Nucleus accumbens (tissue), 56 donors: ENCODE measurements at places on chromosomes 12 and 14.

DNA sequence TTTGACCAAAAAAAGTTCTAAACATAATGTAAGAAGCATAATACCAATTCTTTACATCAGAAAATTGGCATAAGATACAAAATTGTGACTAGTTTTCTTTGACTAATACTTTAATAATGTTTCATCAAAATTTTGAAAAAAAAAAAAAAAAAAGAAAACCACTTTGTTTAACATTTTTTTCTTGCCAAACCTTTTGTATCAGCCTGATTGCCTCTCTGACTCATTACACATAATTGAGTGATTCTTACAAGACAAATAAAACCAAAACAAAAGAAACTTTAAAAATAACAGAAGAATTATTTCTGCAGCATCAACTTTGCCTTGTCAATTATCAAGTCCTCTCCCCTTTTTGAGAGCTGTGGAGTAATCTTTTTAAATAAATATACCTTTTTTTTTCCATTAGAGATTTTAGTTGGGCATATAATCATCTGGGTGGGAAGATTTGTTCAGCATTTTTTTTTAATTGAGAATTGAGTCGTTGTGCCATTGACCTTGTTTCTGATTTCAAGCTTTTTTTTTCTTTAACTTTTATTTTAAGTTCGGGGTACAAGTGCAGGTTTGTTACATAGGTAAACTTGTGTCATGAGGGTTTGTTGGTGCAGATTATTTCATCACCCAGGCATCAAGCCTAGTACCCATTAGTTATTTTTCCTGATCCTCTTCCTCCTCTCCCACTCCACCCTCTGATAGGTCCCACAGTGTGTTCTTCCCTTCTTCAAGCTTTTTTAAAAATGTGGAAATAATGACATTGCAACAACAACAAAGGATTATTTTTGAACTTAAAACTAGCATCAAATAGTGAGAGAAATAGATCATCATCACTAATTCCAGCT, 45.8 kb upstream of the HMGA2 start:
- no peak for DNase-seq

- DNase-seq, result no peak
These were observed 56.7 kb downstream of the CD163L1 start for GRCh38 chr12:7387289-7387688.

DNA sequence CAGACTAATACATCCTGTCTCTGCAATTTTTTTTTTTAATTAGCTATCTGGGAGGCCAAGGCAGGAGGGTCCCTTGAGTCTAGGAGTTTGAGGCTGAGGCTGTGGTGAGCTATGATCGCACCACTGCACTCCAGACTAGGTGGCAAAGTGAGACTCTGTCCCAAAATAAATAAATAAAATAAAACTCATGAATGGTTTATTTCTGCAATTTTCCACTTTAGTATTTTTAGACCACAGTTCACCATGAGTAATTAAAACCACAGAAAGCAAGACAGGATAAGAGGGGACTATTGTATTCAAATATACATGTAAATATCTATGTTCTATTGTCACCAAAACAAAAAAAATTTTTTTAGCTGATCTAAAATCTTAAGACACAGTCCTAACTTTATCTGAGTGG, 17.8 kb downstream of the TAOK3 start:
- no peak for DNase-seq

GRCh38 chr14:69558774-69559173, 15.9 kb downstream of the CCDC177 start:
- DNase-seq, result no peak

DNA sequence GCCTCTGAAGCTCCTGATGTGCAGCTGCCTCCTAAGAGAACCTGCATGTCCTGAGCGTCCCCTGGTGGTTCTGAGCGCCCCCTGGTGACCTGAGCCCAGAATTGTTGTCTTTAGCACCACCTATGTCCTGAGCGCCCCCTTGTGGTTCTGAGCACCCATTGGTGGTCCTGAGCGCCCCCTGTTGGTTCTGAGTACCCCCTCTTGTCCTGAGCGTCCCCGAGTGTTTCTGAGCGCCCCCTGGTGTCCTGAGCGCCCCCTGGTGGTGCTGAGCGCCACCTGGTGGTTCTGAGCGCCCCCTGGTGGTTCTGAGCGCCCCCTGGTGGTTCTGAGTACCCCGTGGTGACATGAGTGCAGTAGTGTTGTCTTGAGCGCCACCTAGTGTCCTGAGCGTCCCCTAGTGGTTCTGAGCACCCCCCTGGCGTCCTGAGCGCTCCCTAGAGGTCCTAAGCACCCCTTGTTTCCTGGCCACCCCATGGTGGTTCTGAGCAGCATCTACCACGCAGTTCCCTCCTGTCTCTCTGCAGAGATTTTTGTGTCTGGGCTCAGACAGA, 782.5 kb downstream of the TMEM121 start:
- DNase-seq, result no peak

DNA sequence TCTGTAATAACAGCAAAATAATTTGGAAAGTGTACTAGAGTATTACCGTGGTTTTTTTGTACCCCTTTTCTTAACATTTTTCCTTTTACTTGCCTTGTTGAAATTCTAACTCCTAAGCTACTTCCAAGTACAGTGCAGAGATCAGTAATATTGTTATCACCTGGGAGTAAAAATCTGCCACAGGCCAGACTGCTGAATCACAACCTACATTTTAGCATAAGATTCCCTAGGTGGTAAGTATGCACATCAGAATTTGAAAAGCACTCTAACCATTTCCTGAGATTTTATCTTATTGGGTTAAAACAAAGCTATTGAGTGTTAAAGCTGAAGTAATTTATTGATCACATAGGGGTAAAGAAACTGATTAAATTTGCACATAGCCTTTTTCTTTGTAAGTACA, 55.2 kb upstream of the KCNH3 start:
- no peak for DNase-seq

- DNase-seq, result no peak
These were observed 117.8 kb upstream of the HIF1A start for GRCh38 chr14:61577506-61577931.

DNA sequence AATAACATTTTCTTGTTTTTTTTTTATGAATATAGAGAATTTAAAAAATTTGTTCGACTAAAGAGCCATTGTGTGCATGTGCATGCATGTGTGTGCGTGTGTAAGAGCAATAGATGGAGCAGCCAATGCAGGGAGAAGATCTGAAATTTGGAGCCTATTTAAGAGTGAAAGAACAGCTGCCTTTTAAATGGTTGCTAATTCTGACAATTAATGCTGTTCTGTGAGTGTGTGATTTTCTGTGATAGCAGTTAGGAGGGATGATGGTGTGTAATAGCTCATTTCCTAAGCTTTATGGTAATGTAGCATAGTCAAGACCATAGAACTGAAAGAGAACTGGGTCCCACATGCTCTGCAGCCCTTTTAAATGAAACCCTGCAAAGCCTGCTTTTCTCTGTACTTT, 137.9 kb downstream of the NRXN3 start:
- no peak for DNase-seq

GRCh38 chr12:65663648-65664047, 160.6 kb upstream of the HMGA2 start:
- DNase-seq, result no peak

DNA sequence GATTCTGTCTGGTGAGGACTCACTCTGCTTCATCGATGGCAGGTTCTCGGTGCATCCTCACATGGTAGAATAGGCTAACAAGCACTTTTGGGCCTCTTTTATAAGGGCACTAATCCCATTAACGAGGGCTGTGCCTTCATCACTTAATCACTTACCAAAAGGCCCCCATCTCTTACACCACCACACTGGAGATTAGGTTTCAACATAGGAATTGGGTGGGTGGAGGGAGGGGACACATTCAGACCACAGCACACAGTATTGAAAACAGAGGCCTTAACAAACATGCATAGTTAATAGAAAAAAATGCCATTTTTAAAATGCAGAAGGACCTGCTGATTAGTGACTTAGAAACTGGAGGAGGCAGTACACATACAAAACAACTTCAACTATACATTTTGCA, 61.6 kb downstream of the SPPL3 start:
- no peak for DNase-seq

DNA sequence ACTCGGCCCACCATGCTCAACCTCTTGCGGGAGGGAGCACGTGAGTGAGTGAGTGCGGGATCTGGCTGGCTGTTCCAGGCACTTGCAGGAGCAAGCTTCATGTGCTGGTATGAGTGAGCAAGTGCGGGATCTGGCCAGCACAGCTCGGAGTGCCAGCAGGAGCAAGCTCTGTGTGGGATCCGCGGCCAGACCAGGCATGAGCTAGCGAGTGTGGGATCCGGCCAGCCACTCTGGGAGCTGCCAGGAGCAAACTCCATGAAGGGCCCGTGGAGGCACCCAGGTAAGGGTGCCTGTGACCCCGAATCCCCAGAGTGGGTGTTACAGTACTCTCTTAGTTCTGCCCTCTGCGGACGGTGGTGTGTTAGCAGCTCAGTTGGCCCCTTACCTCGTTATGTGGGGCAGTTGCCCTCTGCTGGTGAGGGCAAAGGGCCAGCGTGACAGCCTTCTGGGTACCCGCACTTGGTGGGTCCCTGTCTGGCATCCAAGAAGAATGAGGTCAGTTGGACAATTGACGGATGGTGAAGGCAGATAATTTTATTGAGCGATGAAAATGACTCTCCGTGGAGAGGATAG, 38.3 kb downstream of the RAD51B start:
- no peak for DNase-seq

- no peak for DNase-seq
These were observed 2.3 kb upstream of the RNASE4 start for GRCh38 chr14:20682127-20682434.

GRCh38 chr14:88129306-88130056, 124.5 kb downstream of the GPR65 start:
- DNase-seq, result no peak
